ENCODE measurements at places on chromosomes 3 and 15.

GRCh38 chr3:13561967-13562366 lies 13.0 kb downstream of the FBLN2 start:
- no peak for DNase-seq

- no peak for DNase-seq
These were observed 172.5 kb downstream of the POTEB3 start for GRCh38 chr15:21267671-21268395.

GRCh38 chr3:116896116-116896515 lies 186.5 kb downstream of the TUSC7 start:
- peak; percentile 53 for DNase-seq

- no peak for DNase-seq
These were observed 121.4 kb downstream of the FBLN2 start for GRCh38 chr3:13670292-13670691.

GRCh38 chr3:2659896-2660295 lies 450.3 kb downstream of the IL5RA start:
- DNase-seq = peak; percentile 21

- DNase-seq = no peak
These were observed 139.5 kb downstream of the ADAMTS9 start for GRCh38 chr3:64548200-64548889.

- DNase-seq = no peak
These were observed 6.1 kb upstream of the PRKCD start for GRCh38 chr3:53154881-53155285.

DNA sequence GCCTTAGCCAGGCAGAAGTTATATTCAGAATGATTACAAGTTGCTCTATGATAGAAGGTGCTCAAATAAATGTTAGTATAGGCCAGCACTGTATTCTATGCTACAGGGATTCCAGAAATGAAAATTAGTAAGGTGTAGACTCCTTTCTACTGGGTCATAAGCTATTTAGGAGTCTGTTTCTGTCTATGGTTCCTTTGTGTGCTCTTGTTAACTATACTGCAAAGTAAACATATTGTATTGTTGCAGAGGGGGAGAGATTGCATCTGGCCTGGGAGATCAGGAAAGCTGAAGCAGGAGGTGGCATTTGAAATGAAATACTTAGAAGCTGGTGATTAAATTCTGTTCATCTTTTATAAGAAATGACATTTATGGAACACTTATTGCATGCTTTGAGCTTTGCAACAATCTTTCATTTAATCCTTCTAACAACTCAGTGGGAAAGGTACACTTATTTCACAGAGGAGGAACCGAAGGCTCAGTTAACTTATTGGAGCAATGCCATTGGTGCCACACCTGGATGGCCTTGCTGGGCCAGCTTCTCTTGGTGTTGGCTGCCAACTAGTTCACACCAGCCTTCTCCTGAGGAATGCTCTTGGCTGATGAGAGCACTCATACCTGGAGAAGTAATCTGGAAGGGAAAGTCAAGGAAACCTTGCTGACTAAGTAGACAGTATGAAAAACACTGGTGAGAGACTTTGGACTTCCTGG lies 39.1 kb downstream of the ABHD5 start:
- DNase-seq = no peak

DNA sequence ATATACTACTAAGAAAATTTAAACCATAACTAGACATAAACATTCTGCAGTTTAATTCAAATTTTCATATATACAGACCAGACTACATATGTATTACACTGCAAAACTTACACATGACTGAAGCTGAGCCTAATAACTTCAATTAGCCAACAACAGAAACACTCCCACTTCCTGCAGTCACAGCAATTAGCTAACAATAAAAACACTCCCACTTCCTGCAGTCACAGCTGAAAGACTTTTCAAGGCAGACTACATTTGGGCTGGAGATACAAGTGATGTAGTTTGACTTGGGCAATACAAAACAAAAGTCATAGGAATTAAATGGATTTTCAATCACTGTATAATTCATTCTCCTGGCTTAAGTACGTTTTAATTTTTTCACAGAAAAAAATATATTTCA lies 10.3 kb downstream of the TM2D3 start:
- peak; percentile 24 for DNase-seq

- DNase-seq = peak; percentile 68
These were observed 1.5 kb upstream of the HEG1 start for GRCh38 chr3:125057186-125057850.

- DNase-seq = no peak
These were observed 8.3 kb downstream of the TRA2B start for GRCh38 chr3:185929192-185930151.

GRCh38 chr15:69540622-69541021 lies 88.0 kb downstream of the RPLP1 start:
- DNase-seq = peak; percentile 33

GRCh38 chr3:17539436-17539835 lies 203.0 kb downstream of the TBC1D5 start:
- DNase-seq = no peak

DNA sequence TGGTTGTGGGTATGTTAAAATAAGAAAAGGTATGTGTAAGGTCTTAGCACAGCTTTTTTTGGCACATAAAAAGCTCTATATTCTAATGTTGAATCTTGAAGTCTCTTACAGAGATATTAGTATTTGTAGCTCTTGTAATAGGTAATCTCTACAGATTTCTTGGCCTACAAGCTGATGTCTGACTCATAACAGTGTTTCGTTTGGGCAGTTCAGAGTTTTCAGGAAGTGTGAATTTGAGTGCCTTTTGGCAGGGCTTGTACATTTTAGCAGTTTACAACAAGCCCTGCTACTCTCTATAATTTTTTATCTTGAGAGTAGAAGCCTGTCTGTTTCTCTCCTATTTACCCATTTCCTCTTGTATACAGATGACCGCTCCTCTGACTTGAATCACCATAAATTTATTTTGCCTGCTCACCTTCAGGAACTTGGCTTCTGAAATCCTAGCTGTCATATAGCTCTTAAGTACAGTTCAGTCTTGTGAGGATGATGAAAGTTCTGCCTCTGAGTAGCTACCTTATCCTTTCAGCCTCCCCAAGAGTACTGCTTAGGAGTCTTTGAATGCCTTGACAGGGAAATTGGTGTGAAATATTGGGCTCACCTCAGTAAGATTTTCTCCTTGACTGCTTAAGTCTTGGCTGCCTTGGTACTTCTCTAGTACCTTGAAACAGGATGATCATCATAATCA lies 419.9 kb upstream of the RARB start:
- no peak for DNase-seq

DNA sequence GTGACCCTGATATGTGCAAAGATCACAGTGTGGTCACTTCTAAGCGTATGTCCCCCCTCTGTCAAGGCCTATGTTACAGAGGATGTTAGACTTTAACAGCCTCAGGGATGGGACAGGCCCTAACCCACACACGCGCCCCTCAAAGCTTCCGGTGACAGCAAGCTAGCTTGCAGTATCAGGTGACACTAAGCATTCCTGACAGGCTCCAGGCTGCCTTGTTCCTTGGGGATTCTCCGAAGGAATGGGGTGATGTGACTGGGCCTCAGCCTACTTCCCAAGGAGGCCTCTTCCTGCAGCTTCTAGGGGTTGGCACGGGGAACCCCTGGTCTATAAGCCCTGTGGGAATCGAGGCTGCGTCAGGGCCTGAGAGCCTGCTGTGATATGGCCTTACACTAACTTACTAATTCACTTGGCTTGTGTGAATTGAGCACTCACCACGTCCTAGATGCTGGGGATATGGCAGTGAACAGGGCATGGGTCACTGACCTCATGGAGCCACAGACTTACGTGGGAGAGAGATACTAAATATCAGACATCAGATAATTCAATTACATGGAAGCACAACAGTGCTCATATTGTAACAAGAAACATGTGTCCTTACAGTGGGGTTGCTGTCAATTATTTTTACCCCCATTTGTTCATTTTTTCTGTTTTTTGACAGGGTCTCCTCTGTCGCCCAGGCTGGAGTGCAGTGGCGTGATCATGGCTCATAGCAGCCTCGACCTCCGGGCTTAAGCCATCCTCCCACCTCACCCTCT lies 11.4 kb upstream of the SPTBN5 start:
- no peak for DNase-seq

DNA sequence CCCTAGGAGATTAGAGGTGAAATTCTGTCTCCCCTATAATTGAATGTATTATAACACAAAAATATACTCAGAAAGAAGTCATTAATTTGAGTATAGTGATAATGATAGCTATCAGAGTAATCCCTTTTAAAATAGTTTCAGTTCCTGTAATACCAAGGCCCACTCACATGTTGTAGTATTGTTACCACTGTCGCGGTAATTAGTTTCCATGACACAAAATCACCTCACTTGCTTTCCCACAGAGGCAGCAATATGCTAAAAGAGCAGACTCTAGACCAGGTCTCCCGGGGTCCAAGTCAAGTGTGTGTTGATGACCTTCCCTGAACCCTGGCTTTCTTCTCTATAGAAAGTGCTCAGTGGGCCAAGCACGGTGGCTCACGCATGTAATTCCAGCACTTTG lies 39.5 kb upstream of the NSMCE3 start:
- DNase-seq = no peak

GRCh38 chr3:46667657-46668056 lies 25.8 kb downstream of the ALS2CL start:
- DNase-seq = no peak

GRCh38 chr15:72047020-72047419 lies 70.9 kb downstream of the MYO9A start:
- no peak for DNase-seq

- no peak for DNase-seq
These were observed 5.9 kb downstream of the FLNB start for GRCh38 chr3:58013973-58014649.

GRCh38 chr15:32099956-32100684 lies 69.8 kb downstream of the CHRNA7 start:
- no peak for DNase-seq

DNA sequence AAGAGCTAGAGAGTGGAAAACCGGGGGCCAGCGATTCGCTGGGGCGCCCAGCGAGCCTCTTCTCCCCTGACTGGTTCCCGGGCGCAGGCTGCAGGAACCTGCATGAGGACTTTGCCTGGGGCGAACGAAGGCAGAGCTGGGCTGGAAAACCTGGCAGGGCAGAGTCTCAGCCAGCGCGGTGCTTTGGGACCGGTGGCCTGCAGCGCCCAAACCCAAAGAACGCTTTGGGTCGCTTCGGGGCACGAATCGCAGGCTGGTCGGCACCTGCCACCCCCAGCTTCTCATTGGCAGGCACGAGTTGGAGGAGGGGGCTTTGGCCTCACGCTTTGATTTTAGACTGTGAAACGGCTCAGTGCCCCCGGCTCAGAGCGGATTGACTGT lies 3.0 kb downstream of the ONECUT1 start:
- peak; percentile 76 for DNase-seq

DNA sequence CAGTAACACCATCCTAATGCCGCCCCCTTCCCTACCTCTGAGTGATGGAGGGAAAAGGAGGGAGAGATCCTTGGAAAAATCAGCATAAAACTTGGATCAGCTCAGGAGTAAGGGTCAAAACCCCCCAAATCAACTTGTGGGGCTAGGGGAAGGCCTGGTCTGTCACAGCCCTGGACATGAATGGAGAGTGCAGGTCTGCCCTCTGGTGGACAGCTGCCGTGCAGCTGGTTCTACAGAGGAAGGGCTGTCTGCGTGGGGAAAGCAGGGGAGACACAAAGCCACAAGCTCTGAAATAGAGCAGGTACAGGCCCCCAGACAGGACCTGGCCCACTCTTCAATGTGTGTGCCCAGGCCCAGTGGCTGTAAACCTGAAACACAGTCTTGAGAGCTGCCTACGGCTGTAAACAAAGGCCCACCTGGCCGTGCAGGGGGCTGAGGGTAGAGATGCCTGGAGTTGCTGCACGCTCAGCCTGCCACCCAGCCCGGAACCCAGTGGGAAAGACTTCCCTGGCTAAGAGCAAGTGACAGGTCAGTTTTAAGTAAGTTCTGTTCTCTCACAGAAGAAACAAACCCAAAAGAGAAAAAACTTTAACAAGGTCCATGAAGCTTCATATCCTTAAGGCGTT lies 16.4 kb downstream of the CLK3 start:
- peak; percentile 71 for DNase-seq

DNA sequence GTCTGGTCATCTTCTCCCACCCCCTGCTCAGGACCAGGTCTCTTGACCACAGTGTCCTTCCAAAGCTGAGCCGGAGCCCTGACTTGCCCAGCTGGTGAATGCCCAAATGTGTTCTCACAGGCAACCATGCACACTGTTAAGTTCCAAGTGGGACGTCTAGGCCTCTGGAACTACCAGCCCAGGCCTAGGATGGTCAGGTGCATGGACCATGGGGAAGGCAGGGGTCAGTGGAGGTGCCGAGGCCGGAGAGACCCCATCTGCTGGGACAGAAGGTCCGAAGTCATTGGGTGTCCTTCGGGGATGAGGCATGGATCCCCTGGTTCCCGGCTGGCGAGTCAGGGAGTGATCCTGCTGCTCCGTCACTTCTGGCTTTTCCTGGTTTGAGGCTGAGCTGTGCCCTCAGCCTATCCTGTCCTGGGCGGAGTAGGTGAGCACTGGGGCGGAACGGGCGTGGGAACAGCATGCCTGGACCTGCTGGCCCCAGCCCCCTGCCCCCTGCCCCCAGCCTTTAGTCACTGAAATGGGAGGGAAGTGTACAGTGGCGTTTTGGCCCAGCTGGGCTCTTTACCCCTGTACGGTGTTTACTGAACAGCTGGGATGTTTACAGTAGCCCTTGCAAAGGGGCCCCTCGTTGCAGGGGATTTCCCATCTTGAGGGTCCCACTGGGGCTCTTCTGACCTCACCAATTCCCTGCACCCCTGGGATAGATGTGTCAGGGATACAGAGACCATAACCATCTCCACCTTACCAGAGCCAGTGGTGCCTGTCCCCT lies 12.1 kb downstream of the SEMA3F start:
- peak; percentile 81 for DNase-seq

GRCh38 chr15:67510597-67511190 lies 10.2 kb upstream of the C15orf61 start:
- no peak for DNase-seq

- no peak for DNase-seq
These were observed 97.8 kb upstream of the AADACL2 start for GRCh38 chr3:151635905-151636304.

DNA sequence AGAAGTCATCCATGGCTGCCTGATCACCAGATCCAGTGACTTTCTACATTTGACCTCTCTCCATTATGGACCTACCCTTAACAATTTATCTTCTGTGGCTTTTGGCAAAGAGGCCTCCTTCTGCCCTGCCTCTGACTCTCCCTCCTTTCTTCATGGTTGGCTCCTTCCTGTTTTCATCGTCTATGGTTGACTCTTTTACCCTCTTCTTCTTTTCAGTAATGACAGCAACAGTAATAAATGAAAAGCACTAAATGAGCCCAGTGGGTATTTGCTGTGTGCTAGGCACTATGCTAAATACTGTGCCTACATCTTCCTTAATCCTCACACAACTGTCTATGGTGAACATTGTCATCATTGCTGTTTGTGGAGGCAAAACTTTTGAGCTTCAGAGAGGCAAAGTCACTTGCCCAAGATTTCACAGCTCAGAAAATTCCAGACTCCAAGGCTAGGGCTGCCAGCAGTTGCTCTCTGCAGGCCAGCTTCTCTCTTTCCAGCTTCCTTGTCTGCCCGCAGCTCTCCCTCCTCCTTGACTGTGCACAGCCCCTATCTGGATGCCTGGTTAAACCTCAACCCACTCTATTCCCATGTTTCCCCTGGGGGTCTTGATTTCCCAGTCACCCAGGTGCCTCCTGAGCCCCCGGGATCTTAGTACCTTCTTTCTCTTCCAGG lies 24.6 kb downstream of the ITPR1 start:
- no peak for DNase-seq

GRCh38 chr3:188746291-188746783 lies 425.4 kb upstream of the TPRG1 start:
- no peak for DNase-seq
